ENCODE measurements at places on chromosomes 5 and 9.

DNA sequence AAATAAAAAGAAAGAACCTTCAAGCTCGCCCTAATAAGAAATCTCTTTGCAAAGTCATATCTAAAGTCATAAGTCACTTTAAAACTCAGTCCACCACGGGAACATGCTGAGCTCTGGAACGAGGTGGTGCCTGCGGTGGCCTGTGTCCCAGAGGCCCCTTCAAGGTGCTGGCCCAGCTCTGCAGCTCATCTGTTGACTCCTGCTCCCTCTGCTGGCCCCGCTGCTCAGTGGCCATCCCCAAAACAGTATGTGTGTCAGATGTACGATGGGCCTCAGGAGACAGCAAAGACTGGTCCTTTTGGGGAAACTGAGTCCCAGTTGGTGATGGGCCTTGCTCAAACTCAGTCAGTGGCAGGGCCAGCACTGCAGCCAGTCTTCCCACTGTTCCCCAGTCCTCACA lies 22.8 kb upstream of the FOXB2 start:
- no peak for DNase-seq

DNA sequence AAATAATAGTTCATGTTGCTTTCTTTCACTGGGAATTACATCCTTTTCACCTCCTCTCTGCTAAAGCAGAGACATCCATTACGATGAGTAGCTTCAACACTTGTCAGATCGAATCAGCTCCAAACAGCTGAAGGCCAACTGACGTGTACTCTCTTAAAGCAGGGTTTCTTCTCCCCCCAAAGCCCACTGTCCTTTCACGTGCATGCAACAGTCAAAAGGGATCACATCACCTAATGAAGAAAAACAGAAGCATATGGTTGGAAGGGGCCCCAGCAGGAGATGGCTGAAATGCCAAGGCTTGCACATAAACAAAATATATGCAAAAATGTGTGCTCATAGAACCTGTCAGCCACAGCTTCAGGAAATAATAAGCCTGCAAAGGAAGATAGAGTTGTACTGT lies 421.6 kb downstream of the ANXA1 start:
- DNase-seq: no peak

GRCh38 chr5:59021286-59021673 lies 438.4 kb downstream of the RAB3C start:
- DNase-seq: no peak

- peak; percentile 16 for DNase-seq
Measured at GRCh38 chr5:176837707-176838115, 27.4 kb downstream of the UNC5A start.

GRCh38 chr9:38361473-38361850 lies 31.0 kb upstream of the ALDH1B1 start:
- DNase-seq: no peak

GRCh38 chr9:18795947-18796671 lies 236.9 kb downstream of the SAXO1 start:
- DNase-seq: no peak

- no peak for DNase-seq
Measured at GRCh38 chr5:111950660-111951059, 193.7 kb upstream of the NREP start.

DNA sequence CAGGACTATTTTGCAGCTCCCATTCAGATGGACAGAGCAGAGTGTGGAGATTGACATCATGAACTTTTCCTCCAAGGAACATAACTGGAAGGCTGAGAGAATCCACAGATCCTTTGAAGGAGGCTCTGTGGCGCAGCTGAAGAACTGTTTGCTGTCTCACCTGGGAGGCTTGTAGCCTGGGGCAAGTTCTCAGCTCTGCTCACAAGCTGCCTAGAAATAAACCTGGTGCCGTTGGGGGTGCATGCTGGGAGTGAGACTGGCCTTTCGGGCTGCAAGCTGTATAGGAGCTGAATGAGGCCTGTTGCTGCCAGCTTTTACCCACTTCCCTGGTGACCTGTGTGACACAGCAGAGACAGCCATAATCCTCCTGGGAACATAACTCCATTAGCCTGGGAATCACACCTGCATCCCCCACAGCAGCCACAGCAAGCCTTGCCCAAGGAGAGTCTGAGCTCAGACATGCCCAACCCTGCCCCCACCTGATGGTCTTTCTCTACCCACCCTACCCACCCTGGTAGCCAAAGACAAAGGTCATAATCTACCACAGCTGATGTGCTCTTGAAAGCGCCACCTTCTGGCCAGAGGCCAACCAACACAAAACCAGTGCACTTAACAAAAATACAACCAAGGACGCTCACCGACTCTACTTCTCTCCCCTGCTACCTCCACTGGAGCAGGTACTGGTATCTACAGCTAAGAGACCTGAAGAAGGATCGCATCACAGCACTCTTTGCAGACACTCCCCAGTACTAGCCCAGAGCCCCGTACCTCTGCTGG lies 205.1 kb upstream of the MRPS30 start:
- no peak for DNase-seq

DNA sequence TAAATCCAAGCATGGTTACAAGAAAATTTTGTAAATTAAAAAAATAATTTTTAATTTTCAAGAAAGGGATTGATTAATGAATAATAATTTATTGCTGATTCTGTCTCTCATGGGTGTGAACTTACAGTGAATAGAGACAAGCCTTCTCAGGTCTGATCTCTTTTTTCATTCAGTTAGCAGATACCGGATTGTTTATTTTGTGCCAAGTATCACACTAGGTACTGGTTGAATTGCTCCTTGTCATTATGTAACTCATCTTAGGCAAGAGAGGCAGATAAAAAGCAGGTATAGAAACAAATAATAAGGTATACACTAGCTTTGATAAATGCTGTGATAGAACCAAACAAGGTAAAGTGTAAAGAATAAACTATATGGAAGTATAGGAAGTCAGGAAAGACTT lies 283.3 kb downstream of the PJA2 start:
- no peak for DNase-seq

DNA sequence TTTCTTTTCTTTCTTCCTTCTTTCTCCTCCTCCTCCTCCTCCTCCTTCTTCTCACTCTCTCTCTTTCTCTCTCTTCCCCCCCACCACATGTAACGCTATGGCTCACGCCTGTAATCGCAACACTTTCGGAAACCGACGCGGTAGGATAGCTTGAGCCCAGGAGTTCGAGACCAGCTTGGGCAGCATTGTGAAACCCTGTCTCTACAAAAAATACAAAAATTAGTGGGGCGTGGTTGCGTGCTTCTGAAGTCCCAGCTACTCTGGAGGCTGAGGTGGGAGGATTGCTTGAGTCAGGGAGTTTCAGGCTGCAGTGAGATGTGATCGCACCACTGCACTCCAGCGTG lies 736 bp upstream of the GLDC start:
- DNase-seq: no peak

DNA sequence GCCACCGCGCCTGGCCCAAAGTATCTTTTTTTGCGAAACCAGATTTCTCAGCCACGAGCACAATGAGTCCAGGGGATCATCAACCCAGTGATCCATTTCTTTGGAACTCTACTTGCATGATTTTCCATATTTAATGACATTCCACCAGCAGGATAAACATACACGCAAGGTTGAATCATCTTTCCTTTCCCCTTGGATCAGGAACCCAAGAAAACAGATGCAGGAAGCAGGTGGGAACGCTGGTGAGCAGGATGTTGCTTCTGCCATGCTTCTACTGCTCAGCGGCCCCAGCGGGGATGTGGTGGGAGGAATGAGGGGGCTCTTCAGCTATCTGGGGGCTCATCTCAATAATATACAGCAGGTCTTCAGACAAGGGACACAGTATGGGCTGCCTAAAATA lies 118.2 kb downstream of the SEC61B start:
- no peak for DNase-seq

- DNase-seq: no peak
Measured at GRCh38 chr9:83706676-83707517, 861 bp downstream of the UBQLN1 start.

DNA sequence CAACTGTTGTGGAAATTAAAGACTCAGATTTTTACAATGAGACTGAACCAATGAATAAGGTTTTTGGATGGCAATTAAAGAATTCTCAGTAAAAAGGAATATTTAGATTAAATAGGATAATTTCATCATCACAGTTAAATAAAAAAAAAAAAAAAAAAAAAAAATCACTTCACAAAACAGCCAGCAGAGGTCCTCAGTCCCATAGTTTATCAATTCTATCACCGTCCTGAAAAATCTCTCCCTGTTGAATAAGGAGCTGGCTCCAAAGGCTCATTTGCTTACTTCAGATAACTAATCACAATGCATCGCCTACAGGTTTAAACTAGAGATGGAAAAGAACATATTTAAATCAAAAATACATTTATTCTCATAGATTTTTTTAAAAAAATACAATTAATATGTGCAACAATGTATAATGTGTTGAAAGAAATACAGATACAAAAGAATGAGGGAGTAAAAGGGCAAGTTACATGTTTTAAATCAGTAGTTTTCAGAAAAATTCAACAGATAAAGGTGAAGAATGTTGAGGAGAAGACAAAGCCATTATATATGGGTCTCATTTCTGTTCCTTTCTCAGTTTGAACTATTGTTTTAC lies 175.8 kb upstream of the CHD1 start:
- no peak for DNase-seq

DNA sequence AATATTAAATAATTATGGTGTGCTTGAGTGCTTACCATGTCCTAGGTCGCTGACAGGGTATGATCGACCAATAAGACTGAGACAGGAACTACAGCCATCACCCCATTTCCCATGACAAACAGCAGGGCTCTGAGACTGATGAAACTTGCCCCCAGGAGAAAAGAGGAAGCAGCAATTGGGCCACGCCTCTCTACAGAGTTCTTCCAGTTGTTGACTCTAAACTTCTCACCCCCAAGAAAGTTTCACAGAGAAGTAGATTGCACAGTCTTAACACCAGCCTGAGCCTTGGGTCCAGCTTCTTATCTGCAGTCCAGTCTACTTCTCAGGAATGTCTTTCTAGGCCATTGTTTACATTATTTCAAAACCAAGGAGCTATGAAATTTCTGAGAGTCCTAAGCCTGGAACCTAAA lies 182.2 kb upstream of the ANKRD55 start:
- DNase-seq: no peak

GRCh38 chr5:74294231-74294705 lies 346.3 kb downstream of the ENC1 start:
- no peak for DNase-seq

- no peak for DNase-seq
Measured at GRCh38 chr5:111968459-111968858, 211.5 kb upstream of the NREP start.

GRCh38 chr9:8705861-8706260 lies 906.3 kb upstream of the DMAC1 start:
- no peak for DNase-seq

DNA sequence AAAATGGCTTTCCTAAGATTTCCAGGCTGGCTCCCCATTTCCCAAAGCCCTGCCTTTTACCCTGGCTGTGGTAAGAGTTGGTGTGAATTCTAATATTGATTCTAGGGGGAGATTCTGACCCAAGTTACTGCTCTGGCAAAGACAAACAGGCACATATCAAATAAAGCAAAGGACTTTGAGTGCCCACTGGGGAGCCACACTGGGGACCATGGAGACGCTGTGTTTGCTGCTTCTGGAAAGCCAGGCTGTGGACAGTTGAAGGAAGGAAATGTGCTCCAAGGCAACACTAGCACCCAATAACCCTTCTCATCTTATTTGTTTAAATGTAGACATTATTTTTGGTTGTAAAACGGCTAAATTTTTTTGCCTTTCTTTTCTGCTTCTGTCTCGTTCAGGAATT lies 78.7 kb downstream of the SNCAIP start:
- no peak for DNase-seq

GRCh38 chr9:95952471-95952870 lies 77.0 kb downstream of the ERCC6L2 start:
- DNase-seq: no peak

GRCh38 chr5:28369418-28369817 lies 1331.0 kb upstream of the CDH9 start:
- no peak for DNase-seq

DNA sequence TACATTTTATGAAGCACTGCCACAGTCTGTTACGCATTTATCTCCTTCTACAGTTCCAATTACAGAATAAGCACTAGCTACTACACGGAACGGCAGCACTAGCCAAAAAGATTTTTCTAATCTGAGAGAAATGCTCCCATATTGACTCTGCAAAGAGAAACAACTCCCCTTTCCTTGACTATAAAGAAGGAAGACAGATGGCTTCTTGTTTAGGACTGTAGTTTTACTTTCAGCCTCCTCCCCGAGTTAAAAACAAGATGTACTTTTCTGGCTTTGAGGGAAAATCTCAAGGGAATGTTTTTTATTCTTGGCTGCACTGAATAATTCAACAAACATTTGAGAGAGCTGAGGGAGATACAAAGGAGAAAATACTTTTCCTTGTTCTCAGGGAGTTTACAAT lies 1.9 kb upstream of the SLC44A1 start:
- no peak for DNase-seq

DNA sequence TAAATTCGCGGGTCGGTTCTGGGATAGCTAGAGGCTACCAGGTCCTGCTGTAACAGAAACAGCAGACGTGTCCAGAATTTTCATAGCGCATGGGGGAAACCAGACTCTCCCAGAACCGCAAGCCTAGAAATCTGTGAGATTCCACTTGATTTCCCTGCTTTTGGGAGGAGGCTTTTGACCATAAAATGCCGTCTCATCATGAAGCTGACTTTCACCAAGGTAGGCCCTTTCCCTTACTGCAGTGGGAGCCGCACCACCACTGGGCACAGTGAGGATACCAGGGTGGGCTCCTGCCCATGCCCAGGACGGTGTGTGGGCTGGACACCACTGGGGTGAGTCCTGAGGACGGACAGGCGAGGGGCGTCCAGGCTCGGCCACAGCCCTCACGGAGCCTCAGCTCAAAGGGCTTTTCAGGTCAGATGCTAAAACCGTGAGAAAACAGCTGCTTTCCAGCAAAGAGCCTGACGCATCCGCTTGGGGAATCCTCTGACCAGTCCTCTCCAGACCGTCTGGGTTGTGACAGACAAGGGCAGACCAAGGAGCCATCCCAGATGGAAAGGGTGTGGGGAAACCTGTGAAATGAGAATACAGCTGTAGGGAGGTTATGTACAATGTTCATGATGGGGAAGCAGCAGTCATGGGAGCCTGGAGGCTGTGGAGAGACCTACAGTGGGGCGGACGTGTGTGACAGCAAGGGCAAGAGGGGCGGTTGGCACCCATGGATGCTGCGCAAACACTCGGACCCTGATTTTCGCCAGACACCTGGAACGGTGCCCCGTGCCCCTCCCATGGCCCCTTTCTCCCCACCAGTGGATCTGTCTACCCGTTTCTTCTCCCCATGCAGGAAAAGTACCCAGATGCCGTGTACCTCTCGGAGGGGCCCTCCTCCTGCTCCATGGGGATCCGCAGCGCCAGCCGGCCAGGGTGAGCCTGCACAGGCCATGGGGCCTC lies 59.2 kb downstream of the IPPK start:
- DNase-seq: no peak

DNA sequence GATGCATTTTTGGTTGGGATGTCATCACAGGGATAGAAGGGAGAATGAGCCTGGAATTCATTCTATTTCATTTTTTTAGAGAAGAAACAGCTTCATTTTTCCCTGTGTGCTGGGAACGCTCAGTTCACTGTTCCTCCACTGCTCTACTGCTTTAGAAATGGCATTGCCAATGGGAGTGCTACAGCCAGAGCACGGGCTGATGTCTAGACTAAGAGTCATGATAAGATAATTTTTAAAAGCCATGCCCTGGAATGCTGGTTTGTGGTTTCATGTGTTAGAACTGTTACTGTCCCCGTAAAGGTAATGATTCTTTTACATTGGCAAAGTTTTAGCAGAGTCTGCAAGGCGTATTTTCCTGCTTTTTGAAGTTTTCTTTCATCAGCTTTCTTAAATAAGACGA lies 119.6 kb downstream of the SEMA6A start:
- DNase-seq: no peak
